Cardiac muscle cell (in vitro differentiated cells and primary cell): ENCODE measurements at places on chromosomes 11 and 22. TPM values are rescaled to one million over a fixed set of nuclear protein-coding genes. Genes with fewer than 3 reads are reported as not detected.

DNA sequence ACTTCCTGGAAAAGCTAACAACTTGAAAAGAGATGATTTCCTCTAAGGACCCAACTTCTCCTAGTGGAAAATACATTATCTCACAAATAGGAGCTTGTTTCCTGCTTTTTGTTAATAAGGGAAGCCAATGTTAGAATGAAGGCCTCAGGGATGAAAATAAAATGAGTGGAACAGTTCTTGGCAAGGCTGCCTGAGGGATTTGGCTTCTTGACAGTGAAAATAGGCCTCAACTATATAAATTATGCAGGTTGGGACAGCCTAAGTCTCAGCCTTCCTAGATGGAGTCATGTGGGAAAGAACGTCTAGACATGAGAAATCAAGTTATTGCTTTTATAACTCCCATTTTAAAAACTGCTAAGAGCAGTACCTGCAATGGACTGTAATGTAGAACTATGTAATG, 92.8 kb upstream of the FIBIN start:
- DNase-seq = peak; percentile 25

Gene IGLL5
- polyA plus RNA-seq = not detected in 2 replicates

DNA sequence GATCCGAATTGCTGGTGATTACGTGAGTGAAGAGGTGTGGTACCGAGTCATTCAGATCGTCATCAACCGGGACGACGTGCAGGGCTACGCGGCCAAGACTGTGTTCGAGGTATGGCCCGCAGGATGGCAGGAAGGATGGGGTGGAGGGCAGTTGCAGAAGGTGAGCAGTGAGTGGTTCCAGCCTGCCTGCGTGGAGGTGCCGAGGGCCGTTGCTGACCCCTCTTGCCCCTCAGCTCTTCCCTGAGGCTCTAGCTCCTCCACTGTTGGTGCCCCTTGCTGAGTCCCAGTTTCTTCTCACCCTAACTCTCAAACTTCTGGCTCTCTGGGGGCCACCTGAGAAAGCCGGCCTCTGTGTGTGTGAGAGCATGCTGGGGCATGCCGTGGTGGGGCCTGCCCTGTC, 43.9 kb downstream of the MUC6 start:
- no peak for DNase-seq

Gene RFPL1
- 0.32 TPM in 1 of 2 replicates, not detected in the other for polyA plus RNA-seq

GRCh38 chr11:76243193-76243956, 37.1 kb upstream of the WNT11 start:
- no peak for DNase-seq

Gene MLC1
- 0.32 TPM in 1 of 2 replicates, not detected in the other for polyA plus RNA-seq

- no peak for DNase-seq
These were observed 914.5 kb downstream of the METTL15 start for GRCh38 chr11:29022676-29023075.
